ENCODE measurements at places on chromosomes 3 and 15.

DNA sequence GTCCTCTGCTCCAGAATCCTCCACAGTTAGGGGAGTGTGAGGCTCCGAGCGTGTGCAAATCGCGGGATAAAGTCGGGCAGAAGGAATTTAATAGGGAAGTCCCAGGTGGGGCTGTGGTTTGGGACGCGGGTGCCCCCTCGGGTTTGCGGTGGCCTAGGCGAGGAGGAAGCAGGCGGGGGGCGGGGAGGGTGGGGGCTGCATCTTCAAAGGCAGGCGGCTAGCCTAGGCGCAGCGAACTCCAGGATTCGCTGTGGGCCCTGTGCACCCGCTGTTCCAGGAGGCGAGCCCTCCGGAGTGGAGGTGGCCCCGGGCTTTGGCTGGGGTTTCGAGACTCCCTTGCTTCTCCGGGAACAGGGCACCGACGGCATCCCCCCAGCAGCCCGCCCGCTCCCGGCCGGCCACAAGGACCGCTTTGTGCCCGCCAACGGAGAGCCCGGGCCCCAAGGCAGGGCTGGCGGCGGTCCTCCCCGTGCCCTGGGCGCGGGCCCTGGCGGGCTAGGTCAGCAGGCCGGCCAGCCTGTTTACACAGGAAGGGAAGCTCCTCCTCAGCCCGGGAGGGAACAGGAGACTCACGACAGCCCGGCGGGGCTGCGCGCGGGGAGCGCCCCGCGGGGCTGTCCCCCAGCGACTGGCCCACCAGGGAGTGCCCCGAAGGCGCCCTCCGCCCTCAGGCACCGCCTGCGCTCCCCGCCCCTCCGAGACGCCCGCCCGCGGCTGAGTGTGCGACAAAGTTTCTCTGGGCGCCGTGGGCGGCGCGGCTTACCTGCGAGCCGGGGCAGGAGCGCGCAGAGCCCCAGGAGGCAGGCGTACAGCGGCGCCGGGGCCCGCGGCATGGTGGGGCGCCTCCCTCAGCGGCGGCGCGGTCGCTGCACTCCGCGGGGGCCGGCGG lies 753 bp downstream of the ITGB5 start:
- DNase-seq = no peak

GRCh38 chr3:20190991-20191390 lies 5.0 kb upstream of the SGO1 start:
- DNase-seq = no peak

DNA sequence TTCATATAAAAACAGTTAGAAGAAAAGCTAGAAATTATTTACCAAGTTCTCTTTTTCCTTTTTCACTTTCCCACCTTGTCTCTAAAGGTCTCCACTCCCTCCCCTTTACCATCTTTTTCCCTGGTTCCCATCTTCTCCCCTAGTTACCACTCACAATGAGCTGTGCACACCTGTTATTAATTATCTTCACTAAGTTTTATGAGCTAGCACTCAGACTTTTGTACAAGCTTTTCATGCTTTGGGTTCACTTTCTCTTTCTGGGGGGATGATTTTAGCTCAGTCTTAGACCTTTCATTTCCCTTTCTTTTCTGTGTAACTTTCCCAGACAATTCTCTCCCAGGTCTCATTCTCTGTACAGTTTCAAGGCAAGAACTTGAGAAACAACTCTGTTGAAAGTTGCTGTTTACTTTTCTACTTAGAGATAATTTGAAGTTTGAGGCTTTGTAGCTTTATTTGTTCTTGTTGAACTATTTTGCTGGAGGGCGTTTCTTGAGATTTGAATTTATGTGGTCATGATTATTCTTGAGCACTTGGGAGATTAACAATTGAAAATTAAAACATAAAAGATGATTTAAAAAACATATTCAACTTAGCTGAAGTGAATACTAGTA lies 24.0 kb upstream of the AADAC start:
- DNase-seq = no peak

- no peak for DNase-seq
Observed at GRCh38 chr3:138985932-138986331, 20.1 kb downstream of the PRR23A start.

- no peak for DNase-seq
Observed at GRCh38 chr3:133466531-133467386, 66.9 kb downstream of the BFSP2 start.

DNA sequence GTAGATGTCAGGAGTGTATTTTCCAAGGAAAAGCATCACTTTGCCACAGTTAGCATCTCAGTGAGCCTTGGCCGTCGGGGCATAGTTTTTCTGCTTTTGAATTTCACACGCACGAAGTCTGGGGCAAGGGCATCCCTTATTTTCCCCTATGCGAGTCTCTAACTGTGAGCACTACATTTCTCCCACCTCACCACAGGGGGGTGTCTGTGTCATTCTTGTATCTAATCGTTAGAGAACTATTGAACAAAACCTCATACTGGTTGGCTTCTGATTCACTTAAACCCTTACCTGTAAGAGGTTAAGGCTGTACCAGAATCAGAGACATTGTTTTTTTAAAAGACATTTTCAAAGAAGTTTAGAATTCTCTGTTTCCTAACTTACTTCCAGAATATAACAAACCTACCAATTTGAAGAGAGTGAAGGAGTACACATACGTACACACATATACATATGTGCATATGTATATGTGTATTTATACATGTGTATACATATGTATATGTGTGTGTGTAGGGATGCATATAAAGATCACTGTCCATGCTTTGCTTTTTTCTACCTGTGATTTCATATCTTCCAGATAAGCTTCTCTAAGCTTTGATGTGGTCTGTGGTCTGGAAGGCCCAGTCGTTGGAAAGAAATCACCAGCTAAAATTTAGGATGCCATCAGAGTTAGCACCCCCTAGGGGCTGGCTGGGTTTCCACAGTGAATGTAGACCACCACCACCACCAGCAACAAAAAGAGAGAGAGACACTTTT lies 49.4 kb downstream of the MYZAP start:
- DNase-seq = no peak

GRCh38 chr3:131397889-131398288 lies 16.3 kb downstream of the NUDT16 start:
- DNase-seq = no peak

GRCh38 chr15:100772892-100773520 lies 106.6 kb upstream of the ALDH1A3 start:
- no peak for DNase-seq

DNA sequence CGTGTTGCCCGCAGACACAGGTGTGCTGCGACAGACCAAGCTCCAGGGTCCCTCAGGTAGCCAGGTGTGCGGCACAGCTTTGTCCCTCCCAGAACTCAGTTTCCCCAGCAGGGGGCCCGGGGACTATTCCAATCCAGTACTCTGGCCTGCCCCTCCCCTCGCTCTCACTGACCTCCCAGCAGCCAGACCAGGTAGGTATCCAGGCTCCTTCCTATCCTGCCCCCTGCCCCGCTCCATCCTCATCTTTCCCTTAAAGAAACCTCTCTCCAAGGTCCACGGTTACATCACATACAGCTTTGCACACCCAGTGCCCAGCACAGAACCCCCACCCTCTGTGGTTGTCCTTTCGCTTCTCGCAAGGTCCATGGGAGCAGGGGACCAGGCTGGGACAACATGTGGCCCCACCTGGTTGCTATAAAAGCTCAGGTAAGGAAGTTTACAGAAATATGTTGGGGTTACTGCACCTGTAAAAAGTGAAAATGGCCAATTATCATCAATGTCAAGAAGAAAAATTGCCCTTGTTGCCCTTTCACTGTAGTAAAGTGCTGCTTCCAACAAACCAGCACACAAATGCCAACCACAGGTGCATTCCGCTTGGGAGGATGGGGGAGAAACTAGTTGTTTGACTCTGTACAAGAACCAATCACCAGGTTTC lies 7.3 kb upstream of the CYP11A1 start:
- DNase-seq = no peak

DNA sequence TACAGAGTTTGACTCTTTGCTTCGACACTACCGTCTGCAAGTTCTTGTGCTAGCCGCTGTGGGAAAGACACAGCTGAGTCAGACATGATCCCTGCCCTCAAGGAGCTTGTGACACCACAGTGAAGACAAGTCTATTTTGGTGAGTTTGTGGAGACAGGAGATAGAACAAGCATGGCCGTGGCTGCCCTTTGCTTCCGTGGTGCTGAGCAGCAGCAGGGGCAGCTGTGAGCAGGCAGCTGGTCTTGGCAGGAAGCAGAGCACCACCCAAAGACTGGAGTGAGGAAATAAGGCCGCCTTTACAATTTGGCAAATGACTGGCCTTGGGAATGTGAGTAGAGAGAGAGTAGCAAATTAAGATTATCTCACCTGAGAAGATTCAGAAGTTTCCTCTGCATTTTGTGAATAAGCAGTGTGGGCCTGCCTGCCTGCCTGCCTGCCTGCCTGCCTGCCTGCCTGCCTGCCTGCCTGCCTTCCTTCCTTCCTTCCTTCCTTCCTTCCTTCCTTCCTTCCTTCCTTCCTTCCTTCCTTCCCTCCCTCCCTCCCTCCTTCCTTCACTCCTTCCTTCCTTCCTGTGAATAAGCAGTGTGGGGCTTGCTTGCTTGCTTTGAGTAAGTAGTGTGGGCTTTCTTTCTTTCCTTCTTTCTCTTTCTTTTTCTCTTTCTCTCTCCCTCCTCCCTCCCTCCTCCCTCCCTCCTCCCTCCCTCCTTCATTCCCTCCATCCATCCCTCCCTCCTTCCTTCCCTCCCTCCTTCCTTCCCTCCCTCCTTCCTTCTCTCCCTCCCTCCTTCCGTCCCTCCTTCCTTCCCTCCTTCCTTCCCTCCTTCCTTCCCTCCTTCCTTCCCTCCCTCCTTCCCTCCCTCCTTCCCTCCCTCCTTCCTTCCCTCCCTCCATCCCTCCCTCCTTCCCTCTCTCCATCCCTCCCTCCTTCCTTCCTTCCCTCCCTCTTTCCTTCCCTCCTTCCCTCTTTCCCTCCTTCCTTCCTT lies 1.6 kb upstream of the GCNT3 start:
- DNase-seq = no peak

GRCh38 chr15:101167753-101168462 lies 83.9 kb downstream of the CHSY1 start:
- no peak for DNase-seq

- DNase-seq = no peak
Observed at GRCh38 chr15:101457696-101458095, 31.8 kb downstream of the PCSK6 start.

GRCh38 chr3:69648126-69648525 lies 91.1 kb upstream of the MITF start:
- DNase-seq = no peak

DNA sequence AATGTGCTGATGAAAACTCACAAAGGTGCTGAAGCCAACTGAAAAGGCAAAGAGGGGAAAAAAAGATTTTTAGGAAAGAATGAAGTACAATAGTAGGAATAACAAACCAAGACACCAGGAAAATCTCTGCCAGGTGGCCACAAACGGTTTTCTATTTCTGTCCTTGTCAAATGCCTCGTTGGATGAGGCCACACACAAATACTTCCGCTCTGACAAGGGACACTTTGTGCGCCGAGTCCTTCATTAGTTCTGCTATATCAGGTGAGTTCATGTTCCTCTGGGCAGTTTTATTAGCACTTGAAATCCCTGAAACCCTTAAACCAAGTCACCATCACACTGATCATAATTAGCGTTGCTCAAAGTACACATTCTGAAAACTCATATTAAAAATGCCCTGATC lies 373.1 kb downstream of the VPS13C start:
- DNase-seq = no peak

- DNase-seq = no peak
Observed at GRCh38 chr3:154971771-154972326, 108.3 kb upstream of the MME start.

- DNase-seq = no peak
Observed at GRCh38 chr15:39502611-39503195, 78.2 kb upstream of the THBS1 start.

DNA sequence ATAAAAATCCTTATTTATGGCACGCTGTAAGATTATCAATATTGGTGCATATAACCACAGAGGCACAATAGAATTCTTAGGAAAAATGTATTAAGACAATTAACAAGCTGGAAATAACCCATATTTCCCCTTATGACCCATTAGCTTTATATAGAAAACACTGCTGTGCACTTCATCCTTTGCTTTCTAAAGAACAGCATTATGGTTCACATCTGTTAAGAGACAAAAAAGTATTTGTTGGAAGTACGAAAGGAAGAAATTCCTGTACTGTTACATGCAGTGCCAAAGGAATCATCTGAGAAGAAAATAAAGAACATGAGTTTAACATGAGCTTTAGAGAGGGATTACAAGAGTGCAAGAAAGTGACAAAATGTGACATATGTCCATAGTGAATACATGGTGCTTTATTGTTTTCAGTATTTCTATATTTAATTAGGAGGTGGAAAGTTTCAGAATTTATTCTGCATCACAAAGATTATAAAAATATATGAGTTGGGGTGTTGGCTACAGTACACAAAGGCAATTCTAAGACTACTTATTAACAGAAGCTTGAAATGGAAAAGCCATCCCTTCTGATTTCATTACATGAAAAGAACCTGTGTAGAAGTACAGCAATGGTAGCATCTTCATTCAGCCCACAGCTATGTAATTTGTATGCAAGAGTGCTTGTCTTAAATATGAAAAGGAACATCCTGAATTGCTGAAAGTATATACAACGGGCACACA lies 6.8 kb downstream of the UBE3A start:
- DNase-seq = no peak

- no peak for DNase-seq
Observed at GRCh38 chr15:63856711-63857460, 23.1 kb upstream of the HERC1 start.

- no peak for DNase-seq
Observed at GRCh38 chr3:141663993-141664392, 74.1 kb upstream of the RNF7 start.

DNA sequence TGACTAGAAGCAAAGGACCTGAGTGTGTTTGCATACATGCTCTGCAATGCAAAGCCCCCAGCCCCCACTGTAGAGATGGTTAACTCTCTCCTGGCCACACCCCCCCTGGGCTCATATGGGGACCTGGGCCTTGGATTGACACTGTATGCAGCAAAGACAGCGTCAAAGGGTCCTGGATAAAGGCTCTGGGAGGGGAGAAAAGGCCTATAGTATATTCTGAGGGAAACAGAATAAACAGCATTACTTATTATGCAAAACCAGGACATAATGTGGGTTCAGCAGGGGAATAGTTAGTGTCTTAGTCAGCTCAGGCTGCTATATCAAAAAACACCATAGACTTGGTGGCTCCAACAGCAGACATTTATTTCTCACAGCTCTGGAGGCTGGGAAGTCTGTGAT lies 158.7 kb downstream of the APBA2 start:
- DNase-seq = no peak

DNA sequence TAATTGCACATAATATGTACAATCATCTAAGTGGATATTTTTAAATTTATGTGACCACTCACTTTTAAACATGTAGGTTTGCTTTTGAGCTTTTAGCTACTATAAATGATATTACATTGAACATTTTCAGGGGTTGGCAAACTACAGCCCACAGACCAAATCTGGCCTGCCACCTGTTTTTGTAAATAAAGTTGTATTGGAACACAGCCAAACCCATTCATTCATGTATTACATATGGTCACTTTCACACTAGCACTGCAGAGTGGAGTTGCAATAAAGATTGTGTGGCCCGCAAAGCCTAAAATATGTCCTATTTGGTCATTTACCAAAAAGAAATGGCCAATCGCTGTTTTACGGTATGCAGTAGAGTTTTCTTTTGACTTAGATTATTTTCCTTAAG lies 21.2 kb downstream of the CMTM7 start:
- no peak for DNase-seq

All from central memory CD8-positive, alpha-beta T cell (primary cell).